Activated CD8-positive, alpha-beta T cell treated with anti-CD3 and anti-CD28 coated beads for 36 hours (primary cell): ENCODE measurements at places on chromosomes 2 and 18. TPM values are rescaled to one million over a fixed set of nuclear protein-coding genes. Genes with fewer than 3 reads are reported as not detected.

GRCh38 chr2:158967114-158967730 lies 1.2 kb upstream of the TANC1 start:
- no peak overlapping the region for H3K27ac ChIP-seq
- H3K27me3 ChIP-seq = peaks cover 37% of the 10 kb centered on the region
- DNase-seq = no peak

DNA sequence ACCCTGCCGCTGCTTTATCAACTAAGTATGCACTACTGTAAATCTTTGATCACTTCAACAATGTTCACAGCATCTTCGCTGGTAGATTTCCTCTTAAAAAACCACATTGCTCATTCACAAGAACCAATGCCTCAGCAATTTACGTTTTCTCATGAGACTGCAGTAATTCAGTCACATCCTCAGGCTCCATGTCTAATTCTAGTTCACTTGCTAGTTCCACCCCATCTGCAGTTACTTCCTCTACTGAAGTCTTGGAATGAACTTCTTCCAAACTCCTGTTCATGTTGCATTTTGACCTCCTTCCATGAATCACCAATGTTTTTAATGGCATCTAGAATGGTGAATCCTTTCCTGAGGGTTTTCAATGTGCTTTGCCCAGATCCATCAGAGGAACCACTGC lies 35.8 kb downstream of the PRELID3A start:
- no peak for DNase-seq
- no peak overlapping the region for H3K4me3 ChIP-seq
- H3K27ac ChIP-seq = no peak overlapping the region
- H3K4me1 ChIP-seq = no peaks in the 10 kb centered on the region
- H3K27me3 ChIP-seq = no peaks in the 10 kb centered on the region

DNA sequence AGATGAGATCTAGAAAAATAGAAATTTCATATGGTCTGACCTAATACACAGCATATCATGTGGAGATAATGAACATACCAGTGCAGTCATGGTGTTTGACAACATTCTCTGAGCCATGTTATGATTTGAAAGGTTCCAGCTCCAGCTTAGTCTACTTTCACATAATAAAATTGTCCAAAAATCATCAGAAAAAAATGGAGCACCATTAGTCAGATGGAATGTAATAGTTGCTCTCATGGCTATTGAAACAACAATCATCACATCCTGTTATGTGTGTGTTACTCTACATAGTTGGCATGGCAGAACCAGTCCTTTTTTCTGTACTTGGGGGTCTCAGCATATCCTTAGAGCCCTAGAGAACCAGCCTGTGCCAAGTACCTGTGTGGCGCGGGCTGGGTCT lies 678.9 kb upstream of the FANCL start:
- DNase-seq = no peak
- no peaks in the 10 kb centered on the region for H3K36me3 ChIP-seq
- no peaks in the 10 kb centered on the region for H3K4me1 ChIP-seq
- H3K4me3 ChIP-seq = no peak overlapping the region

- peaks cover 36% of the 10 kb centered on the region for H3K27me3 ChIP-seq
- no peak overlapping the region for H3K4me3 ChIP-seq
- H3K36me3 ChIP-seq = no peaks in the 10 kb centered on the region
- no peak overlapping the region for H3K27ac ChIP-seq
- H3K4me1 ChIP-seq = peaks cover 5% of the 10 kb centered on the region
- no peak for DNase-seq
Observed at GRCh38 chr2:120694034-120694433, 41.6 kb upstream of the GLI2 start.

- no peak for DNase-seq
- H3K36me3 ChIP-seq = no peaks in the 10 kb centered on the region
- no peaks in the 10 kb centered on the region for H3K27me3 ChIP-seq
- no peak overlapping the region for H3K4me3 ChIP-seq
- no peak overlapping the region for H3K27ac ChIP-seq
Observed at GRCh38 chr2:236127010-236127409, 41.2 kb downstream of the GBX2 start.

GRCh38 chr2:28681158-28681571 lies 70.5 kb upstream of the PPP1CB start:
- DNase-seq = peak; percentile 84
- no peaks in the 10 kb centered on the region for H3K27me3 ChIP-seq
- no peaks in the 10 kb centered on the region for H3K36me3 ChIP-seq
- peaks cover 40% of the 10 kb centered on the region for H3K4me1 ChIP-seq
- peak overlapping the region; percentile 95 for H3K27ac ChIP-seq

DNA sequence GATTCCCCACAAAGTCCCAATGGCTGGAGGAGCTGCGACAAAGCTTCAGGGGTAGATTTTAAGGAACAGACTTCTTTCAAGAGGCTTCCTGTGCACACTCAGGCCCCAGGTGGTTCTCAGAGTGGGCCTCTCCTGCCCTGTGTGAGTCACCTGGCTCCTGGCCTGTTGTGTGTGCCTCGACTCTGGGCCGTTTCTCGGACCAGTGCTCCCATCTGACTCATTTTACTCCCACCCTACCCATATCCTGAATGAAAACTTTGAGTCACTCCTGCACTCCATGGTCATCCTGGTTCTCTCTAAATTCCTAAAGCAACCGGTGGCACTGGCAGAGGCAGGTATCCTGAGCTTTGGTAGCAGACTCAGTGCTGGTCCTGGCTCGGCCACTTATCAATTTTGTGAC lies 84.1 kb downstream of the CELF4 start:
- H3K27me3 ChIP-seq = peaks cover 31% of the 10 kb centered on the region
- H3K27ac ChIP-seq = no peak overlapping the region
- no peaks in the 10 kb centered on the region for H3K36me3 ChIP-seq
- no peak for DNase-seq
- no peak overlapping the region for H3K4me3 ChIP-seq
- peaks cover 6% of the 10 kb centered on the region for H3K4me1 ChIP-seq

DNA sequence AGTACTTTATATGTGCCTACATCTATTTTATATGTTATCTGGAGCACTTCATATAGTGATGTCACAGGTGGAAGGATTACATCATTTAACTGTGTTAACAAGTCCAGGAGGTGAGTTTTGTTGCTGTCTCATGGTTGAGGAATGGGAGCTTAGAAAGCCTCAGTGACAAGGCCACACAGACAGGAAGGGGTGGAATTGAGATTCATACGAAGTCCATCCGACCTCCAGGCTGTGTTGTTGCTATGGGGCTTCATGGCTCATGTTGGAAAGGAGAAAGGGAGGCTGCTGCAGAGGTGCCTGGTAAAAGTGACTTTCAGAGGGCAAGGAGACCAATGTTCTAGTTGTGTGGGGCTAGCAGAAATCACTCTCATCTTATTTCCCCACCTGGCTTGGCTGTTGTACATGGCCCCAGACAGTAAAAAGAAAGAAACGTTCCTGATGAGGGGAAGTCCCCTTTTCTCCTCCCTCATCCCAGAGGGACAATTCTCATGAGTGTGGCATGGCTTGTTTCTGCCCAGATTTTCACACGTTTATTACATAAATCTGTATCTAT lies 31.0 kb upstream of the GREB1 start:
- peaks cover 5% of the 10 kb centered on the region for H3K4me1 ChIP-seq
- no peak overlapping the region for H3K27ac ChIP-seq
- H3K36me3 ChIP-seq = no peaks in the 10 kb centered on the region
- H3K4me3 ChIP-seq = no peak overlapping the region
- no peak for DNase-seq

GRCh38 chr2:120796094-120796493 lies 60.4 kb downstream of the GLI2 start:
- no peaks in the 10 kb centered on the region for H3K27me3 ChIP-seq
- no peak for DNase-seq
- no peaks in the 10 kb centered on the region for H3K4me1 ChIP-seq
- H3K27ac ChIP-seq = no peak overlapping the region

GRCh38 chr2:11336189-11336588 lies 8.2 kb downstream of the ROCK2 start:
- no peak overlapping the region for H3K4me3 ChIP-seq
- H3K27ac ChIP-seq = no peak overlapping the region
- H3K36me3 ChIP-seq = peaks cover 3% of the 10 kb centered on the region

- H3K36me3 ChIP-seq = peaks cover 21% of the 10 kb centered on the region
- H3K27ac ChIP-seq = no peak overlapping the region
- H3K4me1 ChIP-seq = peaks cover 35% of the 10 kb centered on the region
- DNase-seq = no peak
- H3K27me3 ChIP-seq = no peaks in the 10 kb centered on the region
Observed at GRCh38 chr2:232282508-232283055, 96.0 kb upstream of the ALPP start.

DNA sequence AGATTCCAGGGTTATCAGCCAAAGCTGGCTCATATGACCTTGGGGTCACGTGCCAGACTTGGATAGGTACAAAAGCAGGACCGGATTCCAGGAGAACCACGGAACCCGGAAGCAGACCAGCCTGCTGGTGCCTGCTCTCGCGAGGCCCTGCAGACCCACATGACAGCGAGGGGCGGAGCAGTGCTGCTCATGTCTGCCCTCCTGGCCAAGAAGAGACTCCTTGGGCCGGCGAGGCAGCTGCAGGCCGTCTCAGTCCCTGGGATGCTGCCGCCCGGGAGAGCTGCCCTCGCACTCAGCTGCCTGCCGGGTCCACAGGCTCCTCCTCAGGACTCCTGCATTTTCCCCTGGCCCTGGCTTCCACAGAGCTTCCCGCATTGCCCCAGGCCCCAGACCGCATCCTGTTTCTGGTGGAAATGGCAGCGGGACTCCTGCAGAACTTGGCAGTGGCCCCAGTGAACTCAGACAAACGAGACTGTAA lies 739.5 kb downstream of the SOCS6 start:
- no peaks in the 10 kb centered on the region for H3K36me3 ChIP-seq
- no peaks in the 10 kb centered on the region for H3K27me3 ChIP-seq
- no peak overlapping the region for H3K4me3 ChIP-seq
- no peak for DNase-seq
- no peak overlapping the region for H3K27ac ChIP-seq
- no peaks in the 10 kb centered on the region for H3K4me1 ChIP-seq

DNA sequence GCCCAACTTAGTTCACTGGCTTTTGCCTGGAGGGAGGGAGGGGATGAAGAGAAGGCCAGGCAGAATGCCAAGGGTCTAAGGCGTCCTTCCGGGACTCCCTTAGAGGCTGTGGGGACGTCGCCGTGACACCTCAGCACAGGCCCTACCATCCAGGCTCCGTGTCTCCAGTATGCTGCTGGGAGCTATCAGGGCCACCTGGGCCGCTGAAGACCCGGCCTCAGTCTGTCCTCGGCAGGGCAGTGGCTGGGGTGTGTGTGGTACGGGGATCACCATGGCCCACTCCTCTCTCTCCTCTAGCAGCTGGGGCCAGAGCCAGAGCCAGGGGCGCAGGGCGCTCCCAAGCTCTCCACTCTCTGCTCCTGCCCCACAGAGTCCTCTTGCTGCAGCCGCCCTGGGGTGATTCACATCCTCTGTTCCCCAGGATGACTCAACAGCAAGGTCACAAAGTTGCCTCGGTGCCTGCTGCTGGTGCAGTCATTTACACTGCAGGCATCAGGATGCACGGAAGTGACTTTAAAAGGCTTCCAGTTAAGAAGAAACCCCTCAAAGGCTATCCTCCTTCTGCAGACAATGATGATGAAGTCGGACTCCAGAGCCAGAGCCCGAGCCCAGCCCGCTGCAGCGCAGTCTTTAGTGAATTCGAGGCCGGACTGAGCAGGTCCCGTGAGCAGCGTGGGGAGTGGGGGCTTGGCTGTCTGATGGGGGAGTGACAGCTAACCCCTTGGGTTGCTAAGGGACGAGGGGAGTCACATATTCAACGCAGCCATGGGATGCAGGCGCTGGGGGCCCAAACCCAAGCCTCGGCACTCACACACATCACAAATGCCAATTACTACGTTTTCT lies 31.9 kb downstream of the SNORC start:
- H3K27ac ChIP-seq = no peak overlapping the region
- peaks cover 3% of the 10 kb centered on the region for H3K4me1 ChIP-seq
- no peaks in the 10 kb centered on the region for H3K27me3 ChIP-seq
- peak; percentile 57 for DNase-seq
- no peaks in the 10 kb centered on the region for H3K36me3 ChIP-seq

- H3K27me3 ChIP-seq = peaks cover 5% of the 10 kb centered on the region
- H3K4me3 ChIP-seq = no peak overlapping the region
- H3K36me3 ChIP-seq = no peaks in the 10 kb centered on the region
- no peak overlapping the region for H3K27ac ChIP-seq
Observed at GRCh38 chr2:120425014-120425413, 79.1 kb downstream of the INHBB start.

GRCh38 chr2:127498386-127498785 lies 27.9 kb downstream of the IWS1 start:
- peaks cover 9% of the 10 kb centered on the region for H3K4me1 ChIP-seq
- DNase-seq = no peak
- H3K4me3 ChIP-seq = no peak overlapping the region

DNA sequence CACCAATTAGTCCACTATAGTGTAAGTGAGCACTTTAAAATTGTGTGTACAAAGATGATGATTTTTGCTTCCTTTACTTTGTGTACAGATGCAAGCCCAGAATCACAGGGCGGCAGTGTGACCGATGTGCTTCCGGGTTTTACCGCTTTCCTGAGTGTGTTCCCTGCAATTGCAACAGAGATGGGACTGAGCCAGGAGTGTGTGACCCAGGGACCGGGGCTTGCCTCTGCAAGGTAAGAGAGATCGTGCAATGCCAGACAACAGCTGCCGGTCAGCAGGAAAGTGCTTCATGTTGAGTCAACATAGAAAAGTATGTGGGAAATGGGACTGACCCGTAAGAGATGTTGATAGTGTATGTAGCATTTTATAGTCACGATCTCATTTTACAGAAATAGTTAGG lies 156.8 kb upstream of the TTC39C start:
- peaks cover 18% of the 10 kb centered on the region for H3K4me1 ChIP-seq
- no peak for DNase-seq
- H3K36me3 ChIP-seq = no peaks in the 10 kb centered on the region
- H3K4me3 ChIP-seq = no peak overlapping the region
- H3K27me3 ChIP-seq = no peaks in the 10 kb centered on the region

DNA sequence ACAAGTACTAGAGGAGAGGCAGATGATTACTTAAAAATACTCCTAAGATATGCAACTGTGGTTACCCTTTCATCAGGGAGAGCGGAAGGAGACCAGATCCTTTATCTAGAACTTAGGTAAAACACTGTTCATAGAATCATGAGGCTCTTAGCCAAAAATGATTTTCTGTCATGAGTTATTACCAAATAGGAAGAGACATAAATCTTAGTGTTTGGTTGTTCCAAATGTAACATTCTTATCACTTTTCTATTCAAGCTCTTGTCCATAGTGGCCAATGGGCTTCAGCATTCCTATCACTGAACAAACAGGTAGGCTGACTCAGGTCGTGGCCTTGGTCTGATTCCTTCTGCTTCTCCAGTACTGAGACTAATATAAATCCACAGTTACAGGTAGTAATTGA lies 38.5 kb downstream of the RPRD1A start:
- H3K4me1 ChIP-seq = peaks cover 10% of the 10 kb centered on the region
- H3K27me3 ChIP-seq = no peaks in the 10 kb centered on the region
- DNase-seq = no peak
- H3K4me3 ChIP-seq = no peak overlapping the region

GRCh38 chr18:48948112-48949049 lies 2.4 kb downstream of the SMAD7 start:
- H3K36me3 ChIP-seq = peaks cover 53% of the 10 kb centered on the region
- DNase-seq = peak; percentile 60
- peak overlapping the region; percentile 86 for H3K27ac ChIP-seq
- no peaks in the 10 kb centered on the region for H3K27me3 ChIP-seq

GRCh38 chr18:24259869-24260641 lies 121.2 kb downstream of the CABYR start:
- no peak for DNase-seq
- H3K27me3 ChIP-seq = no peaks in the 10 kb centered on the region
- no peaks in the 10 kb centered on the region for H3K36me3 ChIP-seq
- H3K4me3 ChIP-seq = no peak overlapping the region

Gene TYMS
- total RNA-seq = 324 TPM

Gene EFEMP1
- not detected for total RNA-seq

Gene REG3G
- not detected for total RNA-seq

Gene TFCP2L1
- total RNA-seq = 0.04 TPM

Gene SP110
- 69.4 TPM for total RNA-seq

Gene DSG3
- total RNA-seq = not detected

Gene OTX1
- not detected for total RNA-seq

Gene KLHL41
- 0.34 TPM for total RNA-seq

Gene FNDC4
- total RNA-seq = not detected

Gene C2orf66
- total RNA-seq = not detected

Gene GPR35
- total RNA-seq = 14.4 TPM
